COR-L47 (cell line): ENCODE measurements at places on chromosomes 6 and 20.

DNA sequence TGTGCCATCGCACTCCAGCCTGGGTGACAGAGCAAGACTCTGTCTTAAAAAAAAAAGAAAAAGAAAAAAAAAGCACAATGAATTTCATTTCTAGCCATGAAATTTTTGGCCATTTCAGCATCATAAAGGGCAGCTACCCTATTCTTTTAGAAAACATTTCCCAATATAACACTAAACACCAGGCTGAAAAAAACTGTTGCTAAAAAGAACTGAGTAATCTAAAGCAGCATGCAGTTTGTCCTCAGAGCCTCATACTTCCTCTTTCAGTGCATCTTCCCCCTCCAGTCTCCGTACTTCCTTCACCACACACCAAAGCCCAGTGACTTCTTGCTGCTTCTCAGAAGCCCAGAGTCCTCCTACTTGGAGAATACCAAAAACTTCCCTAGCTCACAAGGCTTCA lies 5.6 kb upstream of the IFNGR1 start:
- DNase-seq: no peak

GRCh38 chr6:34389034-34389433 lies 3.4 kb downstream of the NUDT3 start:
- no peak for DNase-seq

DNA sequence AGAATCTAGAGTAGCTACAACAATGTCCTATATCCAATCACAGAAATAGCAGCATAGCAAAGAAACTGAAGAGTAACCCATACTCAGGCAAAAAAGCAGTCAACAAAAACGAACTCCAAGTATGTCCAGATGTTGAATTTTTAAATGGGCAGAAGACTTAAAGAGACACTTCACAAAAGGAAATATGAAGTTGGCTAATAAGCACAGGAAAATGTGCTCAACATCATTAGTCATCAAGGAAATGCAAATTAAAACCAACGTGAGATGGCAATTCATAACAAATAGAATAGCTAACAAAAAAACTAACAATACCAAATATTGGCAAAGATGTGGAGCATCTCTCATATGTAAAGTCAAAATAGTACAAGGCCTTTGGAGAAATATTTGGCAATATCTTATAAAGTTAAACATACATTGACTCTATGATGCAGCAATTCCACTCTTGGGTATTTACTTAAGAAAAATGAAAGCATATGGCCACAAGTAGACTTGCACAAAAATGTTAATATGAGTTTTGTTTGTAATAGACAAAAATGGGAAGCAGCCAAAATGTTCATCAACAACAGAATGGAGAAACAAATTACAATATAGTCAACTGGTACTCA lies 37.7 kb downstream of the FRK start:
- no peak for DNase-seq

GRCh38 chr20:61311656-61312387 lies 59.8 kb downstream of the CDH4 start:
- no peak for DNase-seq

GRCh38 chr6:15301179-15302006 lies 55.5 kb downstream of the JARID2 start:
- DNase-seq: no peak

GRCh38 chr6:47377971-47378370 lies 68.3 kb upstream of the TNFRSF21 start:
- DNase-seq: no peak

- no peak for DNase-seq
These were observed 448.7 kb upstream of the JARID2 start for GRCh38 chr6:14796974-14797762.
